ENCODE measurements at places on chromosomes 2 and 18.
A peak's percentile ranks its signal among the peaks of the same experiment; 100 is the strongest.

DNA sequence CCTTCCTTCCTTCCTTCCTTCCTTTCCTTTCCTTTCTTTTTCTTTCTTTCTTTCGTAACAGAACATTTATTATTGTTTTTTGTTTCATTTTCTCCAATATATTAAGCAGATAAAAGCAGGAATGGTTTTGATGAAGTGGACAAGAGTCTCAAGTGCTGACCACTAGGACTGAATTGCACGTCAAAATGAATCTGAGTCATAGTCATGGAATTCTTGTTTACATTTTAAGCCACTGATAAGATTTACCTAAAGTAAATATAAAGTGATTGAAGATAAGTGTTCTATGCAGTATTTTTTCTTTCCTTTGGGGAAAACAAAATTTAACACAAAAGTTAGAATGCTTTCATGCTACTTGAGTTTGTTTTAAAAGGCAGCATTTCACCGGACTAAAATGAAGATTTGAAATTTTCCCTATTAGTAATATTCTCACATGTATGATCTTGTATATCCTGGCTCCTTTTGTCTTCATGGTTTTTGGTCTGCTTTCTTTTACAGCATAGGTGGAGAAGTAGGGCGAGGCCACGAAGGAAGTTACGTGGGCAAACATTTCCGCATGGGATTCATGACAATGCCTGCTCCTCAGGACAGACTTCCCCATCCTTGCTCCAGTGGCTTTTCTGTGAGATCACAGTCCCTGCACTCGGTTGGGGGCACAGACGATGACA lies 113.5 kb downstream of the NYAP2 start:
- peak; percentile 38 for DNase-seq

GRCh38 chr2:136167721-136168475 lies 49.9 kb upstream of the CXCR4 start:
- DNase-seq, result no peak

DNA sequence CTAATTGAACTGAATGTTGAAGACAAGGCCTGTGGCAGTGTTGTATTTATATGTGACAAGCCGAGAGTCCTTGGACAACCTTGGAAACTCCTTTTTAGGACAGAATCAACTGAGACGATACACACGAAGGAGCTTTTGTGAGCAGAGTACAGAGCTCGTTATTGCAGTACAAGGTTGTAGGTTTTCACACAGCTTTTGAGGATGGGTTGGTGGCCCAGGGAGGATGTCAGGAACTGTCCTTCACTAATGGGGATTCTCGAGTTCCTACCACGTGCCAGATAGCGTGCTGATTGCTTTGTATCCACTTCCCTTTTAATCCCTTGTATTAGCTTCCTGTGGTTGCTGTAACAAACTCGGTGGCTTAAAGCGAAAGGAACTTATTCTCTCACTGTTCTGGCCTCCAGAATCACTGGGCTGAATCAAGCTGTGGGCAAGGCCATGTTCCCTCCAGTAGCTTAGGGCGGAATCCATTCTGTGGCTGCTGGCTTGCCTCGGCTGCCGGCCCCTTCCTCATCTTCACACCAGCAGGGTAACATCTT lies 20.2 kb downstream of the INPP4A start:
- DNase-seq, result no peak

DNA sequence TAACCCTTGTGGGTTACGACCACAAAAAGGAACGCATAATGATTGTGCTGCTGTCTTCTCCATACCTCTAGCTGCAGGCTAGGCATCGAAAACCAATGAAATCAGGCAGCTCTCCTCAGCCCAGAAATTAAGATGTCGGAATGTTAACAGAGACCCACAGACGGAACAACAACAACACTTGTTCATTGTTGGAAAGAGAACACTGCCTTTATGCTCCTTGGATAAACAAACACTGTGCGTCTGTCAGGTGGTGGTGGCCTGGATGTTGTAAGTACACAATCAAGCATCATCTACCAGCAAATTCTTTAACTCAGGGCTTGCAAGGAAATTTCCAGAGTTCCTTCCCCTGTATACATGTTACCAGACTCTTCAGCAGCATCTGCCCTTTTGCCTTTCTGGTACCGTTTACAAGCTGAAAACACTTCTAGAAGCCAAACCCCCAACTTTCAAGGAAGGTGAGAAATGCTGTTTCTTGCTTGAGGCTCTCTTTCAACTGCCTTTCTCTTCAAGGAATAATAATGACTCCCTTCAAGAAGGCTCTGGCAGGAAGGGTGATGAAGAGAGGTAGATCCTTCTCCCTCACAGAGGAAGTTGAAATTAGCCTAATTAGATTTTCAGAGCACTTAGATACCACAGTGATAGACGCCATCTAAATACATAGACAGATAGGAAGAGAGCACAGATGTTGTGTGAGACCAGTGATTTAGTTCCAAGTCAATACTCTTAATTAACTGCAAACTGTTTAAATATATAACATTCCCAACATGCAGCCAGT lies 332.7 kb downstream of the ZNF521 start:
- DNase-seq, result no peak

GRCh38 chr2:137935591-137935990 lies 28.7 kb upstream of the HNMT start:
- DNase-seq, result no peak

- DNase-seq, result no peak
Observed at GRCh38 chr2:191645434-191646162, 32.3 kb upstream of the NABP1 start.

DNA sequence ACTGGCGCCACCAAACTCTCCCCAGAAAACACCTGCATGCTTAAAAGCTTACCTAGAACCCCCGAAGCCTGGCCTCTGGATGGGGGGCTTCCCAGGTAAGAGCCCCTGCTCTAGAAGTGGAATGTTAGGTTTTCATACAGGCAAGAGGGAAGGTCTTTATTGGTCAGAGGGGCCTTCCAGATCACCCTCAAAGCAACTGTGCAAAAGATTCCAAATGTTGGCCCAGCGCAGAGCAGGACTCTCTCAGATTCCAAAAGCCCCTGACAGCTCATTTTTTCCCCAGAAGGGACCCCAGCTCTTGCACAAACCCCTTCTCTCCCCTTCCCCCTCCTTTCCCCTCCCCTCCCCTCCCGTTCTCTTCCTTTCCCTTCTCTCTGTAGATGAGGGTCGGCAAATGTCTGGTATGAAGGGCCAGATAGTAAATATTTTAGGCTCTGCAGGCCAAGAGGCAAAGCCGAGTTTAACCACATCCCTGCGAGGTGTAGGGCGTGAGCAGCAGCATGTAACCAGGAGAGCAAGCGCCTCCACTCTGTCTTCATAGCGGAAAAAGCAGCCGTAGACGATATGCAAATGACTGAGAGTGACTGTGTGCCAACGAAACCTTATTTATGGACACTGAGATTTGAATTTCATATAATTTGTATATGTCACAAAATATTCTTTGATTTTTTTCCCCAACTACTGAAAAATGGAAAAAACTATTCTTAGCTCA lies 116.9 kb downstream of the SMAD7 start:
- no peak for DNase-seq

DNA sequence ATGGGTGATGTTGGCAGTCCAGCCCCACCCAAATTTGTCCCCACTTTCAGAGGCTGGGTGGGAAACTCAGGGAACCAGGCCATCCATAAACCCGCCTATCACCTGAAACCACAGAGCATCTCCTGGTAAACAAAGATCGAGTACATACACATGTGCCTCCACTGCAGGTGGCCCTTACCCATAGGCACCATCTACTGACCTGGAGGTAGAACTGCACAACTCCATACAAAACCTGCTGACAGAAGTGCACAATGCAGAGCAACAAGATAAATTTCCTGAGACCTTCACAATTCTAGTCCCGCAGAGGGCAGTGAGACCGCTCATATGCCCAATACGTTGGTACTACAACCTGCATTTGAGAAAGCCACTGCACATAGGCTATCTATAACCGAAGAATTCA lies 856.3 kb downstream of the SUCLG1 start:
- DNase-seq, result no peak

- peak; percentile 45 for DNase-seq
Observed at GRCh38 chr2:109148117-109148746, 19.2 kb downstream of the SH3RF3 start.

- DNase-seq, result peak; percentile 68
Observed at GRCh38 chr18:46278481-46279465, 174.6 kb downstream of the HAUS1 start.

GRCh38 chr2:30287857-30288513 lies 56.7 kb downstream of the LBH start:
- DNase-seq, result no peak

DNA sequence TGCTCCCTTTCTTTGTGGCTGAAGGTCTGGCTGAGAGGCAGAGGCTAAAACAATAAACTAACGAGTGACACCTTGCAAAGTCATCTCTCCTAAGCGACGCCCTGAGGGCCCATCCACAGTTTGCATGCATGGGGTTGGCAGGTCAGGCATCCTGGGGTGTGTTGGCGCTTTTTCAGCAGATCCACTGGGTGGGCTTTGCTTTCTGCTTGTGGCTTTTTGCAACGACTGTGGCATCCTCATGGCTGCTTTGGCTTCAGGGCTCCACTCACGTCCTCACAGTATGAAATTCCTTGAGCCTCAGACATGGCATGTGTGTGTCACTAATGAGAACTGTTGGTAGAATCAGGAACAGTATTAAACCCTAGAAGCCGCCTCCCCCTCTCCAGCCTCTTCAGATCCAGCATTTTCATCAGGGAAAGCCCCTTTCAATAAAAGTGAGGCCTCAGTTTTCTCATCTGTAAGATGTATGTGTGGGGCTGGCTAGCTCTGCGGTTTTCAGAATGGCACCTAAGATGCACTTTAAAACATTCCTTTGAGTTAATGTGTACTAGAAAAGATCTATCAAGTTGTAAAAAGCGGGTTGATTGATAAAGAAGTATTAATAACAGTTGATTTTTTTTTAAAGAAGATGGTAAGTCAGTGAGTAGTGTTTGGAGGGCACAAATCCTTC lies 72.5 kb downstream of the SH3BP4 start:
- DNase-seq, result peak; percentile 22

DNA sequence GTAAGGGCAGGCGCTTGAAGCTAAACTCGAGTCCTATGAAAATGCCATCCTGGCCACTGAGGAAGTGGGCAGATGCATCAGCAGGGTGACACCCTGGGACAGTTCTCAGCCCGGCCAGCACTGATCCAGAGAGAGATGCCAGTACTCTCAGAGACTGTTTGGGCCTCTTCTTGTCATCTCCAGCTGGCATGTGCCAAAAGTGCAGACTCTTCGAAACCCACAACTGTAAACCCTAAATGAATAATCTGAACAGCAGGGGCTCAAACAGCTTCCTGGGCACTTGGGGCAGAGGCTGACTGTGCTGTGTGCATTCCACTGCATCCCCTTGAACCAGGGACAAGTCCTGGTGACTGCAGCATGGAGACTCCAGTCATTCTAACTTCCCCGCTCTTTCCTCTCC lies 204.2 kb upstream of the SMAD2 start:
- DNase-seq, result no peak

GRCh38 chr2:11832531-11832930 lies 86.1 kb downstream of the LPIN1 start:
- DNase-seq, result no peak

DNA sequence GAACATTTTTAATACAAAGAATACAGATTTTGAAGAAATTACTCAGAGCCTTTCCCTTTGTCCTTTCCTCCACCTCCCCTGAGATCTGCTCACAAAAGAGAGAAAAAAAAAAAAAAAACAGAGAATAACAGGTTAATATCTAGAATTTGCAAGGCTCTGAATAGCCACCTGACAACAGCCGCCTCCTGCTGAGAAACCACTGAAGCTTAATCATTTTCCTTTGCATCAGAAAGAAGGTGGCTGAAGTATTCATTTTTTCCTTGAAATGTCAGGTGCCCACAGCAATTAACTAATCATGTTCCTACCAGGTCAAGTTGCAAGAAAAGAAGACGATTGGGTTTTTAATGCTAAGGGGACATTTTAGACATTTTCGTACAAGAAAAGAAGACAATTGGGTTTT lies 21.2 kb downstream of the CNTNAP5 start:
- no peak for DNase-seq

GRCh38 chr2:232504438-232504837 lies 15.8 kb upstream of the PRSS56 start:
- DNase-seq, result no peak

- DNase-seq, result no peak
Observed at GRCh38 chr2:182610231-182610630, 105.8 kb upstream of the DNAJC10 start.

DNA sequence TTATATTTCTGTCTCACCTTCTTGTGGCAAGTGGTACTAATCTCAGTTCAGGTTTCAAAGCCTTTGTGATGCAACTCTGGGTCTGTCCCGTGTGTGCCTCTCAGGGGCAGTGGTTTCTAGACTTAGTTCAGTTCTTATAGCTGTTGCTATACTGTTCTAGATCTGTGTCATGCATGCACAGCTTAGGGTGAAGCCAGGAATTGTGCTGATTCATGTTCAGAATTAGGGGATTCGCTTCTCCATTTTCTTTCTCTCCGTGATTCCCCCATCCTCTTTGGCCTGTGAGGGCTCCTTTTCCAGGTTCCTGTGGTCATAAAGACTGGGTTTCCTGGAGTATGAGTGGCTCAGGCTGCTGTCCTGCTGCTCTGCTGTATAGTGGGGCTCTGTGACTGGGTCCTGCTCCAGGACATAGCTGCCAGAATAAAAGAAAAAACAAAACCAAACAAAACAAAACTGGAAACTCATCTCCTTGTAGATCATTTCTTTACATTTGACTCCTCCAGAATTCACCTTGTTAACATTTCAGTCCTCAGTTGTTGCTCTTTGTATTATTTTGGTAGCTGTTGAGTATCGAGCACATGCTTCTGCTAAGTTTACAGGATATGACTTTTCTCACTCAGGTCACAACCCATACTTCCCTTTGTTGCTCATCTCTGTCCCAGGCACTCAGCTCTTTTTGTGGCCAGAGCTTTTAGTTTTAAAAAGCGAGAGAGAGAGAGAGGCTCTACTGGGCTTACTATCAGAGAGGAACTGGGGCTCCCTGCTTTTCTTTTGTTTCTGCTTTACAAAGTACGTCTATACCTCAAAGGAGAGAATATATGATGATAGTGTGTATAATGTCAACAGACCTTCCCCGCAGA lies 34.2 kb downstream of the CERS6 start:
- DNase-seq, result peak; percentile 80

- DNase-seq, result no peak
Observed at GRCh38 chr2:29082804-29083495, 8.6 kb upstream of the PCARE start.

- DNase-seq, result no peak
Observed at GRCh38 chr2:85240055-85240454, 87.7 kb downstream of the TGOLN2 start.

DNA sequence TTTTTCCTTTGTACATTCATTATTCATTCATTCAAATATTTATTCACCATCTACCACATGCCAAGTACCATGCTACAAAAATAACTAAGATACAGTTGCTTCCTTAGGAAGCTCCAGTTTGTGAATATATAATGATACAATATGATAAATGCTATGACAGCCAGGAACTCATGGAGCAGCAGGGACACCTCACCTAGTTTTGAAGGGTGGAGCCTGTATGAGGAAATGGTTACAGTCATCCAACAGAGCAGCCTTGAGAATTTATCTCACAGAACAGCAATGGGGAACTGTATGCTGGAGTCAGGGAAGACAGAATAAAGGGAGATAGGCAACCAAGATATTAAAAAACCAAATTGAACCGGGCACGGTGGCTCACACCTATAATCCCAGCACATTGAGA lies 124.0 kb downstream of the OSBPL1A start:
- peak; percentile 27 for DNase-seq

- no peak for DNase-seq
Observed at GRCh38 chr2:190159453-190159852, 96.9 kb upstream of the MSTN start.

Data from HCEC 1CT (cell line).